Fibroblast of the aortic adventitia (primary cell): ENCODE measurements at places on chromosomes 5 and 9. TPM values are rescaled to one million over a fixed set of nuclear protein-coding genes. Genes with fewer than 3 reads are reported as not detected.
A peak's percentile ranks its signal among the peaks of the same experiment; 100 is the strongest.

The CDH6 gene
- total RNA-seq = 7.4 and 103 TPM in 2 replicates

DNA sequence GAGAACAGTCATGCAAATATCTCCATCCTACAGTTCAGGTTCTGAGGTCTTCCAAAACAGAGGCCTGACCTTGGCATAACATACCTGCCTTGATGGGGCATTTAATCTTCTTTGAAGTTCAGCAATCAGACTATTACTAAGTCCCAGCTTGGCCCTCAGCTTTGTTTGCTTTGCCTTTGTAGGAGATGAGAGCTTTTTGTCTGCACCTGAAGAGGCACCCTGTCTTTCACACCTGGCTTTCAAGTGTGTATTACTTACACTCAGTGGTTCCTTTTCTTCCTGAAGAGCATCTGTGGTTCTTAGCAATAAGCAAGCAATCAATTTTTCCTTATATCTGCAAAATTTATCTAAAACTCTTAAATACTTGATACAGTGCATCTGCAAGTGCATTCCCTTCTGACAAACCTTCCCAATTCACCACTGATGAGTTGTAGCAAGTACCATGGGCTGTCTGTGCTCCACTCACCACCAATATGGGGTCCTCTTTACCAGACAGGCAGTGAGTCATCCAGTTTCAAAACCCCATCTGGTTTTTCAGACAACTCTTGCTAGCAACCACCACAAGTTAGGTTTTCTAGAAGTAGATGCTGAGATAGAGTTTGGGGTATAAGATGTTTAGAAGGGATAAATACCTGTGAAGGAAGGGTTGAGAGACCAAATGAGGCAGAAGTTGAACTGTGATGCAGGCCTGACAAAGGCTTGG lies 100.2 kb downstream of the HINT1 start:
- DNase-seq = no peak

- peak; percentile 35 for DNase-seq
Measured at GRCh38 chr5:149257889-149258705, 13.6 kb upstream of the AFAP1L1 start.

The DNAH5 gene
- under 0.01 and 0.18 TPM in 2 replicates for total RNA-seq

DNA sequence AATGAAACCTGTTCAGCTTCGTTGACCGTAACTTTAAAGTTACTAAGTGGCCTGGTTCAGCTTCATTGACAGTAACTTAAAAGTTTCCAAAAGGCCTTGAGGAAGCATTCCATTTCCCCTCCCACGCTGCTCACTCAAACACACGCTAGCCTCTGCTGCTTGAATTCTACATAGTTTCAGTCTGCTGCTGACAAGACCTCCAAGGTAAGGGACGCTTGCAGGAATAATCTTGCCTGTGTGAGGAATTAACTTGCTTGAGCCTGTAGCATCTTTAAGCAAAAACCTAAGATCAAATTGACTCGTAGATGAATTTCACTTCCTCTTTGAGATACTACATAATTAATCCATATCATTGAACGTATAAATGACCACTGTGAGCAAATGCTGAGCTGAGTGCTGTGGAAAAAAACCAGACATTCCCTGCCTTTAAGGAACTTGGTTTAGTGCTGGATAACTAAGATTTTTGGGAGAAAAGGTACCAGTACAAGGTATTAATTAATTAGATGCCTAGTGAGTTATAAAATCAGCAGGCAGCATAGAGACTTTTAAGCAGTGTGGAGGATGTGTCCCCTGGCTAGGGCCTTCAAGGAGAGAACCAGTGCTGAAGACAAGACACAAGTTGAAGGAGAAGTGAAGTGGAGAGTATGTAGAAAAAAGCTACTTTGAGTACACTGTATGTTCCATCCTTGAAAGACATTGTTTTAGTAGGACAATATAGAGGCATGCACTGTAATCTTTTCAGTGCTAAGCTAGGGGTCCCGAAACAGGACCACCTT lies 39.2 kb downstream of the GRAMD2B start:
- peak; percentile 32 for DNase-seq

DNA sequence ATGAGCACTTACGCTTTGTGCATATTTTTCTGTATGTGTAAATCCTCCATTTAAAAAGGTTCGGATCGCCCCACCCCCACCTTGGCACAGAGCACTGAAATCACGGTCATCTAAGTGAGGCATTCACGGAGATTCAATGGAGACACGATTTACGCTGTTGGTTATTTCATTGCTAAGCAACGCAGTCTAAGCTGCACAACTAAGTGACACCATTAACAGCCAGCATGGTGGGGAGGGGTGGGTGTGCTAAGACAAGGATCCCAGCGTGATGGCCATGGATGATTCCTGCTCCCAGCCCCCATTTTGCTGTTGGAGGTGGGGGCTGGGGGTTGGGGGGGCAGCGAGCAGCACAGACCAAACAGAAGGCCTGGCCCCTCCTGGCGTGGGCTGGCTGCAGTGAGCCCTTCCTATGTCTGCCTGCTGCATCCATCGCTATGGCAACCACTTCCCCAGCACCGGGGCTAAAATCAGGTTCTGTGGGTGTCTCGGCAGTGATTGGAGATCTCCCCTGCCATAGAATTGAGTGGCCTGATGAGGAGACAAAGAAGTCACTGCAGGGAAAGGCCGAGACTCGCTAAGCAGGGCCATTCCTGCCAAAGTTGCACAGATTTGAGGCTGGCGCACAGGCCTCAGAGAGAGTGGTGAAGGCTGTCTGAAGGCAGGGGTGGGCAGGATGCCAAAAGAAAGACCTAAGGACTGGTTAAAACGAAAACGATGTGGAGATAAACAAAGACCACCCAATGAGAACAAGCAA lies 14.3 kb upstream of the MARCHF6 start:
- DNase-seq = no peak

The PCDHA11 gene
- total RNA-seq = 0.08 and 0.09 TPM in 2 replicates

- DNase-seq = no peak
Measured at GRCh38 chr5:154538492-154538891, 60.5 kb upstream of the HAND1 start.

The DENND4C gene
- total RNA-seq = 67.5 and 147 TPM in 2 replicates

GRCh38 chr5:16934677-16935153 lies 1.4 kb downstream of the MYO10 start:
- DNase-seq = peak; percentile 58

The ANGPTL2 gene
- total RNA-seq = 41.0 and 47.5 TPM in 2 replicates

The ANXA2R gene
- 3.0 and 3.4 TPM in 2 replicates for total RNA-seq

The KCNN2 gene
- total RNA-seq = not detected in 2 replicates

GRCh38 chr5:157602505-157602904 lies 26.9 kb upstream of the ADAM19 start:
- peak; percentile 10 for DNase-seq

The USP20 gene
- total RNA-seq = 7.5 and 11.4 TPM in 2 replicates

DNA sequence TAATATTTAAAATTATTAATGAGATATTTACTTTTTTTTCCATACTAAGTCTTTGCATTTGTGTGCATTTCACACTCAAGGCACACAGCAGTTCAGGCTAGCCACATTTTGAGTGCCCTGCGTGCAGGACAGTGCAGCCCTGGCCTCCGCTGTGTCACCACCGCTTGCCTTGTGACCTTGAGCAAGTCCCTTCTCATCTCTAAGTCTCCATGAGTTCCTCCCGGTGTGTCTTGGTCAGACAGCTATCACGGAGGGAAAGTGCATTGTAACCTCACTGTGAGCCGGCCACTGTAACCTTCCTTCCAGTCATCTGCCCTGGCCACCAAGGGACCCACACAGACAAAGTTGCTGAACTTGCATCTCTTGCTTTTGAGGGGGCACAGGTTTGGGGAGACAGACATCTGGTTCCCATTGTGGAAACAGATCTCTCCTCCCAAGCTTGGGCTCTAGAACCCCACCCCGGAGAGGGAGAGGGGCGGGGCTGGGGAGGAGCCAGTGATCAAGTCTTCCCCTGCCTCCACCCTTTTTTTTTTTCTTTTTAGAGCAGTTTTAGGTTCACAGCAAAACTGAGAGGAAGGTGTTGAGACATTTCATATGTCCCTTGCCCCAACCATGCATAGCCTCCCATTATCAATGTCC lies 96.8 kb downstream of the C9orf50 start:
- no peak for DNase-seq

DNA sequence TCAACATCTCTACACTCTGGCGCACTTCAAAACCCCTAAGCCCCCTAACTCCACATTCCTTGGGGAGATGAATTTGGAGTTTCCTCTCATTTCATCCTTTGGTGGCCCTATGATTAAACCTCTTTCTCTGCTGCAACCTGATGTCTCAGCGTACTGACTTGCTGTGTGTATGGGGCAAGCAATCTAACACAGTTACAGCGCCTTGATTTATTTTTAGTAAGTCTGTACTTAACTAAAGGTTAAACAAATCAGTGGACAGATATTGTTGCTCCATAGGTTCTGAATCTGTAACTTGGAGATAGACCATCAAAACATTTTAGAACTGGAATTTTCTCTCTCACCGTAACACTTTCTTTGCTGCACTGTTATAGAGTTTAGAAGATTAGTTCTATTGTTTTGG lies 452.8 kb downstream of the IRX1 start:
- DNase-seq = no peak

DNA sequence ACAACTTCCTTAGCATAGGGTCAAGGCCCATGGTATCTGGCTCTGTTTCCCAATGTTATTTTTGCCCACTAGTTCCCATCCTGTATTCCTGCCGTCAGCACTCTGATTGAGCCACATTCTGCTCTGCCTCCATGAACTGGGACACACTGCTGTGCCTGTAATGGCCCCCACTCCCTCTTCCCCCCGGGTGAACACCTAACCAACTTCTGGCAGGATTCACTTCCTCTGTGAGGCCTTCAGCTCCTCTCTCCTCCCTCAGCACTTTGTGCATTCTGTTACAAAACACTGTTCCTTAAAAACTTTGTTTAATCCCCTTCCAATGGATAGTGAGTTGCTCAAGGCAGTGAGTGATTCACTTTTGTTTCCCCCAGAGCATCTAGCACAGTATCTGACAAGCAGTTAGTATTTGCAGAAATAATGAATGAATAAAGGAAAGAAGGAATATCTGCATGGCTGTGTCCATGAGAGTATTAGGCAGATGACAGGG lies 183.6 kb downstream of the EFNA5 start:
- DNase-seq = peak; percentile 57

- DNase-seq = peak; percentile 84
Measured at GRCh38 chr5:125582352-125582751, 835.9 kb upstream of the ZNF608 start.

DNA sequence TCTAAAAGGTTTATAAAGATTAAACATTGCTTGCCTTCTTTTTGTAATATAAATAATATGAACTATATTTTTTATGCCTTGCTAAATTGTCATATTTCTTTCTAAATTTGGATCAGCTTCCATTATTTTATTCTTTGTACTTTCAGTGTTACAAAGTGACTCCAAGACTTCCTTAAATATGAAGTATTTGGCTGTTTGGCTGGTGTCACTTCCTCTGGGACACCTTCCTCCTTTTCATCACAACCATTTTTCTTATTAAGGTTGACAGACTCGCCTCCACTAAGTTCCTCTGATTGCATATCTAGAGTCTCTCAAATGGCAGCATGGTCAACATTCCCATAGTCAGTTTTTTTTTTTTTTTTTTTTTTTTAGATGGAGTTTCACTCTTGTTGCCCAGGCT lies 73.8 kb upstream of the SLC1A1 start:
- DNase-seq = no peak

DNA sequence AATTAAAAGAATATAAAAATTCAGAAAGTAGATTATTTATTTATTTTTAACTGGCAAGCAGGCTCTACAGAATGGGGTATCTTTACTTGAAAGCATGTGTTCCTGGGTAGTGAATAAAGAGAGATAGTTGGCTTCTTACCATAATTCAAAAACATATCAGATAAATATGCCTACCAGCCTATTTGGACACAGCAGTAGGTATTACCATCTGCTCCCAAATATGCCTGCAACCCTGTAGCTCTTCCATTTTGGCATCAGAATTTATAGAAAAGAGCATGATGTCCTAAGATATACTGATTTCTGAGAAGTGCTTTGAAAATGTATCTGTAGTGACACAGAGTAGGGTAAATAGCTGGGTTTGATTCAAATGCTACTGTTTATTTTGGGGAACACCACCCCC lies 1300.5 kb upstream of the DMAC1 start:
- DNase-seq = no peak

DNA sequence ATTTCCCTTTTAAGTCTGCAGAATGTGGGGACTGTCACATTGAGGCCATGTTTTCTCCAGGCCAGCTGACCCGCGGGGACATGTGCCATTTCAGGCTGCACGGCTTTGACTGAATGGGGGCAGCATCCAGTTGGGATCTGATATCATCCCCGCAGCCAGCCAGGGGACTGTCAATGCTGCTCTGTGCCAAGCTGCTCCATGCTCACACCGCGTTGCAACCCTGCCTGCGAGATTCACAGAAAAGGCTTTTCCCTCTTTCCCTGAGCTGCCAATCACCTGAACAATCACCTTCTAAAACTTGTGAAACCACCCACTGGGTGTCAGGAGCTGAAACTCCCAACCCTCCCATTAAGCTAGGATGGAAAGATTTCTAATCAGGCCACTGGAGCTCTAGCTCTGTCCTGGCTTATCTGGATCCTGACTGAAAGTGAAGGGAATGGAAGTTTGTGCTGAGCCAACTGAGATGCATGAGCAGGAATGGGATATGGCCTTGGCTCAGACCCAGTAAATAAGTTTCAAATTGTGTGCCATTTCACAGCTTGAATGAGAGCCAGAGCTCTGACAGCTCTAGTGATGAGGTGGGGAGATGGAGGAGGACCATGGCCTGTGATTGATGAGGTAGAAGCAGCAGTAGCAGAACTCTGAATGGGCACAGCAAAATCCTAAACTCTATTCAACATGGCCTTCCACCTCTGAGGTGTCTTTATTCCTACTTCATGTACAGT lies 34.5 kb upstream of the ZNF366 start:
- DNase-seq = no peak

DNA sequence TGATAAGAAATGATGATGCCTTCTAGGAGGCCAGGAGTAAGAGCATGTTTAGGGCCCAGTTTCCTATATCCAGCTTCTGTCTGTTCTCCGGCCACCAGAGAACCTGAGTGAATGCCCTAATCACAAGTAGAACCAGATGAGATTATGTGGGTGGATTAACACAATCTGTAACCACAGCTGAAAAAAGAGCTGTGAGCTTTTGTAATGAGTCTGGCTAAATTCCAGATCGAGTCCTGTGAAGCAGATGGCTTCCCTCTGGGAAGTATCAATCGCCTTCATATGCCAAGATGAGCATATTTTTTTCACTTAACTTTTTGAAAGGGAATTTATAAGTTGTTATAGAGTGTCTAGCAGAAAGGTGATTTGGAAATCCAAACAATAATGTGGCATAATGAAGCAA lies 99.8 kb downstream of the NNT start:
- DNase-seq = peak; percentile 59

DNA sequence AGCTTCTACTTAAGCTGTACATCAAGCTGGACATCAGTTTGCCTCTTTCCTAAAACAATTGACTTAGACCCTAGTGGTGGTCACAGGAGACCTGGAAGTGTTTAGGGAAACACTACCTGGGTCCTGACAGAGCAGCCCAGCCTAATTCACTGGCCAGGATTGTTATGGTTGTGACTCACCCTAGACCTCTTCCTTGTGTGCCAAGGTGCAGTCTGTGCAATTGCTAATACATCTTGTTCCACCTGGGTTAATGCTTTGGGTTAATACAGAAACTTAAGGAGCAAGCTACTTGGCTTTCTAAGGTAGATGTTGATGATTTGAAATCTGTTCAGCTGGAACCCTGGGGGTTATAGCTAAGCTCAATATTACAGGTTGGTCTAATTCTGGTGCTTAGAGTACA lies 48.7 kb upstream of the SLC46A2 start:
- no peak for DNase-seq

- no peak for DNase-seq
Measured at GRCh38 chr5:135110785-135111596, 77.0 kb upstream of the PITX1 start.

- no peak for DNase-seq
Measured at GRCh38 chr9:136760424-136760823, 2.4 kb upstream of the LCN8 start.
